ENCODE measurements at places on chromosomes 3 and 15. TPM values are rescaled to one million over a fixed set of nuclear protein-coding genes. Genes with fewer than 3 reads are reported as not detected.
A peak's percentile ranks its signal among the peaks of the same experiment; 100 is the strongest.

Gene COL8A1
- 358 TPM for total RNA-seq

Gene WDR93
- total RNA-seq = not detected

Gene CELF6
- total RNA-seq = not detected

Gene CAMK2N2
- not detected for total RNA-seq

Gene PSTPIP1
- total RNA-seq = not detected

Gene APOD
- total RNA-seq = 1.8 TPM

GRCh38 chr15:35047528-35047927, 37.6 kb downstream of the NANOGP8 start:
- no peak for DNase-seq
- no peak overlapping the region for H3K4me3 ChIP-seq

GRCh38 chr3:184350618-184351017, 10.8 kb downstream of the CLCN2 start:
- no peaks in the 10 kb centered on the region for H3K27me3 ChIP-seq
- no peak overlapping the region for H3K27ac ChIP-seq
- no peak for DNase-seq
- no peak overlapping the region for H3K4me3 ChIP-seq

DNA sequence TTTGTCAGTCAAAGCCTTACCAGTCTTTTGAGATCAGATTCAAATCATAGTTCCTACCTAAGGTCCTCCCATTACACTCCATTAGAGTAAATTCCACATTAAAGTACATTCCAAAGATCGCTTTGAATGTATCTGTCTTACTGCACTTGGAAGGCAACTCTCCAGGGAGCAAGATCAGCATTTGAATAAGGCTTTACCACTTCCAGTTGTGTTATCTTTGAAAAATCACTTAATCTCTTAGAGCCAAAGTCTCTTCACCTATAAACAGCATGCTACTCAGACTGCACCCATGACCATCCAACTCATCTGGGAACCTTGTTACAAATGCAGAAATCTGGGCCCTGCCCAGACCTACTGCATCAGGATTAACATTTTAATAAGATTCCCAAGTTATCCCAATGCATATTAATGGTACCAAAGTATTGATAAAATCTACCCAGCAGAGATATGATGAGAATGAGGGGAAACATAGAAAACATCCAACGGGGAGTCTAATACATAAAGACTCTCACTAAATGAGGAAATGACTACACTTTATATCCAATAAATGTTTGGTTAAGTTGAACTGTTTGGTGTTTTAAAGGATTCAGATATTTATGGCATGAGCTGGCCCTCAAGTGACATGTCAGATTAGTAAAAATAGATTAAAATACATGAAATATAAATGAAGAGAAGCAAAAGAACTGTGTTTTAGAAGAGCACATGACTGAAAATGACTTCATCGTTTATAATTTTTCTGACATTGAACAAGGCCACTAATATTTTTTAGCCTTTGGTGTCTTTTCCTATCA, 75.9 kb downstream of the TNIK start:
- H3K27me3 ChIP-seq = no peaks in the 10 kb centered on the region
- no peaks in the 10 kb centered on the region for H3K36me3 ChIP-seq
- H3K27ac ChIP-seq = no peak overlapping the region
- no peak for DNase-seq
- H3K4me3 ChIP-seq = no peak overlapping the region

- no peak for DNase-seq
- no peaks in the 10 kb centered on the region for H3K36me3 ChIP-seq
- H3K4me3 ChIP-seq = no peak overlapping the region
- H3K4me1 ChIP-seq = no peaks in the 10 kb centered on the region
- no peaks in the 10 kb centered on the region for H3K27me3 ChIP-seq
Observed at GRCh38 chr3:162224746-162225145, 728.1 kb downstream of the OTOL1 start.

DNA sequence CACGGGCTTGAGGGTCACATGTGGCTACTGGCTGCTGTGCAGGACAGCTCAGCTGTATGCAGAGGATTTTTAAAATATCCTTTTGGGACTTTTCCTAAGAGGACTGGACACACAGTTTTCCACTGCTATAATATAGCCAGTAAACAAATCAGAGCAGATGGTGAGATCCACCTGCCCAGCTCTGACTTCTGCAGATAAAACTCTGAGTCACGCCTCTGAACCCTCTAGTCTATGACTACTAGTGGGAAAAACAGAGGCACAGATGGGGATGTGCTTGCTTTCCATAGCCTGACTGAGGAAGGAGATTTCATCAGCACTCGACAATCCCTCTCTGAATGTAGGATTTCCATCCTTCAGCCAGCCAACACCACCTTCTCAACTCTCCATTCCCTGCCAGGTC, 45.1 kb downstream of the COLQ start:
- no peak overlapping the region for H3K4me3 ChIP-seq
- H3K27me3 ChIP-seq = no peaks in the 10 kb centered on the region
- H3K4me1 ChIP-seq = no peaks in the 10 kb centered on the region
- H3K27ac ChIP-seq = no peak overlapping the region
- DNase-seq = no peak
- H3K36me3 ChIP-seq = no peaks in the 10 kb centered on the region

GRCh38 chr15:91559066-91559465, 294.4 kb upstream of the SLCO3A1 start:
- no peaks in the 10 kb centered on the region for H3K27me3 ChIP-seq
- no peak for DNase-seq
- no peaks in the 10 kb centered on the region for H3K36me3 ChIP-seq
- no peaks in the 10 kb centered on the region for H3K4me1 ChIP-seq
- no peak overlapping the region for H3K4me3 ChIP-seq

DNA sequence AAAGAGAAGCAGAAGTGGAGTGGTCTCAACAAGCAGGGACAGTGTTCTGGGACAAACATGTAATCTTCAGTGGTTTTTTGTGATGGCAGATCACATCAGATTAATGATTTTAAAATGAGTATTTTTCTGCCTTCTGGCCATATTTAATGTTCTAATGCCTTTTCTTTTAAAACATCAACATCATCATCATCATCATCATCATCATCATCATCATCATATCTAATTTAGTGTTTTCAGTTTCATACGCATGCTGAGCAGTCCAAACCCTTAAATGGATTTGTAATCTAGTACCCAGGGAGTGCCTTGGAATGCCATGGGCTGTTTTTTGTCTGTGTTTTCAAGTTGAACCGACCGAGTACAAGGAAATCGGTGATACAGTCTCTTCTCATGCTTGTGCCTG, 68.9 kb downstream of the CACNA2D3 start:
- H3K4me3 ChIP-seq = no peak overlapping the region
- no peaks in the 10 kb centered on the region for H3K4me1 ChIP-seq
- no peaks in the 10 kb centered on the region for H3K27me3 ChIP-seq
- DNase-seq = no peak
- H3K27ac ChIP-seq = no peak overlapping the region

- no peak overlapping the region for H3K4me3 ChIP-seq
- no peak overlapping the region for H3K27ac ChIP-seq
- H3K36me3 ChIP-seq = no peaks in the 10 kb centered on the region
- no peaks in the 10 kb centered on the region for H3K27me3 ChIP-seq
- no peaks in the 10 kb centered on the region for H3K4me1 ChIP-seq
Observed at GRCh38 chr15:88995449-88995848, 82.3 kb upstream of the MFGE8 start.

DNA sequence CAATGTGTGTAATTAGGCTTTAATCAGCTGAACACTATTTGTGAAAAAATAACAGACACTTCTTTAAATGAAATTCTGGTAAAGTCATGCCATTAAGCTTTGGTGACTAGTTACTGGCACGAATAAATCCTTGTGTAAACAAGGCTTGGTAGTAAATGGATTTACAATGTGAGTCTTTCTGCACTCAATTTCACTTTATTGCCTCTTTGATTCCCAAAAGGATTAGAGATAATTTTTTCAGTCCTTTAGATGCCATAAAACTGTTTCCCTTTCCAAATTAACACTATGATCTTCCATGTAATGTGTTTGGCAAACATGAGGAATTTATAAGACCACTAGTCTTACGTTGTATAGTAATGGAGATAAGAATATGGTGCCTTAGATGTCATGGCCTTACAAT, 339.5 kb upstream of the DNAJC19 start:
- H3K4me1 ChIP-seq = no peaks in the 10 kb centered on the region
- H3K27ac ChIP-seq = no peak overlapping the region
- no peak for DNase-seq
- no peaks in the 10 kb centered on the region for H3K27me3 ChIP-seq
- no peak overlapping the region for H3K4me3 ChIP-seq

DNA sequence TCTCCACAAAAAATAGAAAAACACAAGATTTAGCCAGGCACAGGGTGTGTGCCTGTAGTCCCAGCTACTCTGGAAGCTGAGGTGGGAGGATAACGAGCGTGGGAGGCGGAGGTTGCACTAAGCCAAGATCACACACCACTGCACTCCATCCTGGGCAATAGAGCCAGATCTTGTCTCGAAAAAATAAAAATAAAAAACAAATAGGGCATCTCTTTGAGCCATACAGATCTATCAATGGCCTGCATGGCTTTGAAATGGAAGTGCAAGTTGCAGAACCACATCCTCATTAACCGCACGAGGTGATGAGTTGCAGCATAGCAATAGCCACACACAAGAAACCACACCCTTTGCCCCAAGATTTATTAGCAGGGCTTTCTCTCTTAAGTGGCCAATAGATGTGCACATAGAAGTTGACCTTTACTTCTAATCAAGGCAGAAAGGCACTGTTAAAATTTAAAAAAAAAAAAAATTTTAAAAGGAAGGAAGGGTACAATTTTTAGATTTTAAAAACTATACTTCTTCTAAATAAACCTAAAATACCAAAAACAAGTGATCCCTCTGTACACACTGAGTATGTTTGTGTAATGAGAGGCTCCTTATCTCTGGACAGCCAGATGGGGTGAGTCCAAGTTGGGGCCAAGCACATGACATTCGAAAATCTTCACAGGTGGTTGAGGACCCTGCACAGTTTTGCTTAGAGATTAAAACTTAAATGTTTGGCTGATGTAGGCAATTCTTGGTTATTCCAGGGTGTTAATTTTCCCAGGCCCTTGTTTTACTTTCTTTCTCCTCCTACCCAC, 53.4 kb downstream of the FILIP1L start:
- no peak overlapping the region for H3K27ac ChIP-seq
- H3K36me3 ChIP-seq = no peaks in the 10 kb centered on the region
- H3K4me3 ChIP-seq = no peak overlapping the region
- DNase-seq = no peak

GRCh38 chr3:119620899-119621298, 23.2 kb downstream of the PLA1A start:
- H3K4me1 ChIP-seq = no peaks in the 10 kb centered on the region
- no peak overlapping the region for H3K4me3 ChIP-seq
- H3K36me3 ChIP-seq = no peaks in the 10 kb centered on the region

DNA sequence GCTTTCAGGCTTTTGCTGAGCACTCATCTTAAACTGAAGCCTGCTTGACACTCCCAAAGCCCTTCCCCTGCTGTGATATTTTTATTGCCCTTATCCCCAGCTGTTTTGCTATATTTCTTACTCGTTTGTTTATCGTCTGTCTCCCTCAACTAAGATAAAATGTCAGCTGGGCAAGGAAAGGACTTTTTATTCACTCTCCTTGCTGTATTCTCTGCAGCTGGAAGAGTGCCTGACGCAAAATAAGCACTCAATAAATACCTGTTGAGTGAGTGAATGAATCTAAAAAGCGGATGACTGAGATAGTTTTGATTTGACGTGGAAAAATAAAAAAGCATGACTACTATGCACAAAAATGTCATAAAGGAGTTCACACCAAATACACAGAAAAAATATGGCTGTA, 84.8 kb upstream of the POMGNT2 start:
- H3K4me1 ChIP-seq = peaks cover 67% of the 10 kb centered on the region
- H3K27ac ChIP-seq = peak overlapping the region; percentile 90
- no peaks in the 10 kb centered on the region for H3K36me3 ChIP-seq
- peak; percentile 52 for DNase-seq
